Natural killer cell (primary cell): ENCODE measurements at places on chromosomes 12 and 14. TPM values are rescaled to one million over a fixed set of nuclear protein-coding genes. Genes with fewer than 3 reads are reported as not detected.

DNA sequence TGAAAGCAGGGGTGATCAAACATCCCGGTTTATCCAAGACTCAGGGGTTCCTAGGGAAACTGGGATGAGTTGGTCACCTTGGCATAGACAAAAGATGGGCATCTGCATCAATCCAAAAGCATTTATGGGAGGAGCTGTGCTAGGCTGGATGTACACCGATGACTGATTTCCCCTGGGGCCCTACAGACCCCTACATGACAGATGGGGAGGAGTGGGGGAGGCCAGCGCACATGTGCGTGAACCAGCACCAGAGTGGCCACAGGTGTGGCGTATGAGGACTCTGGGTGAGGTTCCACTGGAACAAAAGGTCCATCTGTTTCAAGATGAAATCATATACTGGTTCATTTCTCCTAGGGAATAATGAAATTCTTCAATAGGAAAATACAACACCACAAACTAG lies 210.4 kb downstream of the ITPR2 start:
- no peak overlapping the region for H3K27ac ChIP-seq
- DNase-seq: no peak
- H3K27me3 ChIP-seq: no peaks in the 10 kb centered on the region

- no peaks in the 10 kb centered on the region for H3K27me3 ChIP-seq
- no peaks in the 10 kb centered on the region for H3K36me3 ChIP-seq
- H3K4me1 ChIP-seq: no peaks in the 10 kb centered on the region
- DNase-seq: no peak
- H3K4me3 ChIP-seq: no peak overlapping the region
Observed at GRCh38 chr12:19643635-19644034, 204.3 kb downstream of the AEBP2 start.

DNA sequence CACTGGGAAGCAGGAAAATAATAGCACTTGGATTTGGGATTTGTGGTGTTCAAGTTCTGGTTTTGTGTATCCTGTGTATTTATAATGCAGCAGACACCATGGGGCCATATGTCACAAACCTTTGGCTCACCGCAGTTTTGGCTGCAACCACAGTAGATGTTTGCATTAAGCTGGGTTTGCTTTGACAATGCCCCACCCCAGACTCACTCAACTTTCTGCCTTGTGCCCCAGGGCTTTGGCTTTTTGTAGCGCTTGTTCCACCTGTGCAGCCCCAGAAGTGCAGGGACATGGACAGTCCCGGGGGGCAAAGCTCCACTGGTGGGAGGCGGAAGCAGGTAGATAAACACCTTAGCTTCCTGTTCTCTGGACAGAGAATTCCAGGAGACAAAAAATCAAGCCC lies 446.9 kb downstream of the MED13L start:
- H3K4me3 ChIP-seq: no peak overlapping the region
- H3K36me3 ChIP-seq: no peaks in the 10 kb centered on the region
- H3K27ac ChIP-seq: no peak overlapping the region
- no peaks in the 10 kb centered on the region for H3K4me1 ChIP-seq
- H3K27me3 ChIP-seq: no peaks in the 10 kb centered on the region

- H3K4me1 ChIP-seq: no peaks in the 10 kb centered on the region
- no peak for DNase-seq
Observed at GRCh38 chr12:7571257-7571656, 67.7 kb upstream of the CD163 start.

- peaks cover 59% of the 10 kb centered on the region for H3K4me1 ChIP-seq
- H3K27me3 ChIP-seq: no peaks in the 10 kb centered on the region
- DNase-seq: peak; percentile 67
- H3K36me3 ChIP-seq: no peaks in the 10 kb centered on the region
Observed at GRCh38 chr12:105330931-105331804, 677 bp downstream of the C12orf75 start.

DNA sequence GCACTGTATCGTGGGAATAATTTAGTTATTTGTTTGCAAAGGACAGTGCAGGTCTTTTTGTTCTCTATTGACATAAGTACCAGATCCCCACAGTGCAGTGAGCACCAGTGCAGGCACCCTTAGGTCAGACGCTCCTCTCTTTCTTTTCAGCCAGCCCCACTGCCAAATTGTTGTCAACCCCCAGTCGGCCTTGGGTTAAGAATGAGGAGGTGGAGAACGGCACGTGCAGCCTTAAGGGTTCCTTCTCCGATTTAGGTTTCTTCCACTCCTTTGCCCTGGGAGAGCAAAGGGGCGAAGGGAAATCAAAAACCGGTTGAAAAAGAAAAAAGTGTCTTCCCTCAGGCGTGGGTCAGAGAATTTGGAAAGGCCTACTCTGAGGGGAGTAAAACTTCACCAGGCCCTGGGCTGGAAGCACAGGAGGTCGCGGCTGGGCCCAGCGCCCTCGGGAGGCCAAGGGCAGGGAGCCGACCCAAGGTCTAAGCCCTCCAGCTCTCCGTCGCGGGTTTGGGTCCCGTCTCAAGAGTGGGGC lies 4.3 kb downstream of the PAX9 start:
- H3K27me3 ChIP-seq: peaks cover 58% of the 10 kb centered on the region
- no peak overlapping the region for H3K4me3 ChIP-seq
- peaks cover 24% of the 10 kb centered on the region for H3K4me1 ChIP-seq
- no peak for DNase-seq

DNA sequence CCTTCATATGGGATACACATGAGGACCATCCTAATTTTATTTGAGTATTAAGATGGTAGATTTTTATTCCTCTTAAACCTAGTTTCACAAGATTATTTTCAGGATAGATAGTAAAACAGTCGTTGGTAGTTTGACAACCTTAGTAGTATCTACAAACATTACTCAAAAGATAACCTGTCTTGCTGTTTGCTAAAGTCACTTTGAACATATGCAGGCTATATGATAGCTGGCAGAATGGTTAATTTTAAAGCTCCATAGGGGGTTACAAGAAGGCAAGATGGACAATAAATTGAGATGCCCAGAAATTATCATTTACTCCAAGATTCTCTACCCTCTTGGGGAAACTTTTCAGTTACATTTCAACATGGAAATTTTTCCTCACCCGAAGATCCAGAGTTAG lies 525.7 kb downstream of the SOX5 start:
- no peaks in the 10 kb centered on the region for H3K27me3 ChIP-seq
- no peaks in the 10 kb centered on the region for H3K4me1 ChIP-seq
- no peak overlapping the region for H3K4me3 ChIP-seq
- no peaks in the 10 kb centered on the region for H3K36me3 ChIP-seq

GRCh38 chr12:124185971-124186686 lies 108.8 kb upstream of the RFLNA start:
- H3K4me3 ChIP-seq: no peak overlapping the region
- H3K27ac ChIP-seq: no peak overlapping the region
- H3K36me3 ChIP-seq: no peaks in the 10 kb centered on the region

DNA sequence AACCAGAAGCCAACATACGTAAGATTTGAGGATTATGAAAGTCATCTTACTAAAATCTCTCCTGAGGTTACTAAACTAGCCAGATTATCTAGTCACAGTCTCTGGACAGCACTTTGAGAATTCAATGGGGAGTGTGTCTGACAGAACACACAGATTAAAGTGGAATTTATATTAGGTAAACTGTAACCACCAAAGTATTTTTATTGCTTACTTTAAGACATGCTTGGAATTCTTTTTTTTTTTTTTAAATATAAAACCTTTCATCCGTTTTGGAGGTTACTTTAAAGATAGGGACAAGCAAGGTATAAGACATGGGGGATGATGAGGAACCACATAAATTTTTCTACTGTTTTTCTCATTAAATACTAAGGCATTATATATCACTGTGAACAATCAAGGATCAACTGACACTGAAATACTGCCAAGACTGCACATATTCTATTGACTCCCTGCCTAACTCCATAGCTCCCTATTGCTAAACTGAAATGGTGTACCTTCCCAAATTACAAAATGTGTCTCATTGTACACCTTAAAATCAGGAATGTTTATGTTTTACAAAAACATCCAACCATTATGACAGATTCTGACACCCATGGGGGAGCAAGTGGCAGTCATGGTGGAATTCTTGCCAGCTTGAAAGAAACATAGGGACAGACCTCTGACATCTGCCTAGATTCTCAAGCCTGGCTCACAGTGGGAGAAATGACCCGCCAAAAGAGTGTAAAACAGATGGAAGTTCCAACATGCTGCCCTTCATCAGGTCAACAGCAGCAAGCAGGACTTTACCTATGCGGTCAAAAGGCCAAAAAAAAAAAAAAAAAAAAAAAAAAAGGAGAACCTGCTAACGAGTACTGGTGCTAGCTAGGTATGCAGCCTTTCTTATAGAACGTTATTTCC lies 239.3 kb downstream of the MED13L start:
- no peak overlapping the region for H3K27ac ChIP-seq
- no peaks in the 10 kb centered on the region for H3K4me1 ChIP-seq
- no peaks in the 10 kb centered on the region for H3K36me3 ChIP-seq
- H3K27me3 ChIP-seq: no peaks in the 10 kb centered on the region
- H3K4me3 ChIP-seq: no peak overlapping the region
- DNase-seq: no peak

DNA sequence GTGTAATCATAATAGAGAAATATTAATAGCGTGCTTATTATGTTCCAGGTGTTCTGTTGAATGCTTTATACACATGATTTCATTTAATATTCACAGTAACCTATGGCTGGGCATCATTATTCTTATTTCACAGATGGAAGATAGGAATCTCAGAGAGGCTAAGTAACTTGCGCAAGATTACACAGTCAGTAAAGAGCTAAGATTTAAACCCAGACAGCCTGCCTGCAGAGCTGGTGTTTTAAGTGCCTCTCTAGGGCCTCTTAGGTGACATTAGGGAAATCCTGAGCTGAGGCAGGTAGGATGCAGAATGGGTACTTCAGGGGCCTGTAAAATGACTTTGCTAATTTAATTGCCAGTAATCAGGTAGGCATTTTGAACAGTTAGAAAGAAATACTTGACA lies 18.5 kb upstream of the BHLHE41 start:
- no peaks in the 10 kb centered on the region for H3K4me1 ChIP-seq
- H3K4me3 ChIP-seq: no peak overlapping the region
- no peak for DNase-seq
- H3K27ac ChIP-seq: no peak overlapping the region
- no peaks in the 10 kb centered on the region for H3K27me3 ChIP-seq
- H3K36me3 ChIP-seq: no peaks in the 10 kb centered on the region

GRCh38 chr12:15230137-15230536 lies 8.9 kb upstream of the RERG start:
- no peak overlapping the region for H3K4me3 ChIP-seq
- no peaks in the 10 kb centered on the region for H3K36me3 ChIP-seq
- no peak overlapping the region for H3K27ac ChIP-seq
- peaks cover 2% of the 10 kb centered on the region for H3K27me3 ChIP-seq
- no peaks in the 10 kb centered on the region for H3K4me1 ChIP-seq

- no peaks in the 10 kb centered on the region for H3K36me3 ChIP-seq
- no peak overlapping the region for H3K4me3 ChIP-seq
- H3K27ac ChIP-seq: no peak overlapping the region
Observed at GRCh38 chr12:73769337-73769736, 768.3 kb upstream of the ATXN7L3B start.

DNA sequence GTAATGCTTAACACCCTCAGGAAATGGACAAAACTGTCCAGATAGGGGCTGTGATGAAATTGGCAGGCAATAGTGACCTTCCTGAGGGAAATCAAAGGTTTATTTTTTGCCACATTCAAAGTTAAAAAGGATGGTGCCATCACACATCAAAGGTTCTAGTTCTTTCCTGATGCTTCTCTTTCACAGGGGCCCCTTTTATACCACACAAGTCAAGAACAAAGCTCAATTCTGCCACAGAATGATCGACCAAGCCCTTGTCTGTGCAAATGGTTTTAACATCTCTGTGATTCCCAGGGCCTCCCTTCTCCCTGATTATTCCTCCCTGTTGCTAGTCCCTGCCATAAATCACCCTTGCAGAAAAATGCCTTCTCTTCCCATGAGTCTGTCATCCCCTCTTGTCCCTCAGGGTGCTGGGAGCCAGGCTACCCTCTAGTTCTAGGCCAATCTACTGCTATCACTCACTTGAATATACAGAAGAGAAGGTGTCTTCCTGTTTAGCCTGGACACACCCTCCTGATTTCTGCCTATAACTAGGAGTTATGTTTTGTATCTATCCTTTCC lies 22.7 kb downstream of the SMCO2 start:
- no peaks in the 10 kb centered on the region for H3K36me3 ChIP-seq
- H3K27me3 ChIP-seq: no peaks in the 10 kb centered on the region
- H3K4me3 ChIP-seq: no peak overlapping the region
- no peak for DNase-seq

DNA sequence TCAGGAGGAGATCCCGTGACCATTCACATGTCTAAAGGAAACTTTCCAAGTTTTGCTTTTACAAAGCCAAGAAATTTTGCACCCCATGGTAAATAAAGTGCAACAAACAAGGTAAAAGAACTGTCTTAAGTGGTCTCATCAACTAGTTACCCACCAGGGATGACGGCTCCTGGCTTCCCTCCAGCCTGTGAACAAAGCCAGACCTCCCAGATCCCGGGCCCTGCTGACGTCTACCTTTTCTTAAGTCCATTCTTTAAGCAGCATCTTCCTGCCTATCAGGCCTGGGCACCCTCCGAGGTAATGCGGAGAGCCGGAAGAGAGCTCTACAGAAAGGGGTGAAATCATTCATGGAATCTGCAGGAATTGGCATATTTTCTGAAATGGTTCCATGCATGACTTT lies 58.0 kb upstream of the DAAM1 start:
- no peak overlapping the region for H3K27ac ChIP-seq
- H3K27me3 ChIP-seq: no peaks in the 10 kb centered on the region
- no peaks in the 10 kb centered on the region for H3K36me3 ChIP-seq
- no peak overlapping the region for H3K4me3 ChIP-seq
- no peaks in the 10 kb centered on the region for H3K4me1 ChIP-seq

- DNase-seq: no peak
- peaks cover 34% of the 10 kb centered on the region for H3K36me3 ChIP-seq
- no peaks in the 10 kb centered on the region for H3K27me3 ChIP-seq
- H3K27ac ChIP-seq: no peak overlapping the region
- no peak overlapping the region for H3K4me3 ChIP-seq
Observed at GRCh38 chr12:56271031-56271430, 4.3 kb downstream of the COQ10A start.

- no peaks in the 10 kb centered on the region for H3K36me3 ChIP-seq
- H3K27me3 ChIP-seq: no peaks in the 10 kb centered on the region
- no peaks in the 10 kb centered on the region for H3K4me1 ChIP-seq
- DNase-seq: no peak
- H3K4me3 ChIP-seq: no peak overlapping the region
Observed at GRCh38 chr12:32166510-32166909, 59.9 kb downstream of the BICD1 start.

- H3K36me3 ChIP-seq: no peaks in the 10 kb centered on the region
- no peak for DNase-seq
- peaks cover 25% of the 10 kb centered on the region for H3K27me3 ChIP-seq
- no peaks in the 10 kb centered on the region for H3K4me1 ChIP-seq
- H3K27ac ChIP-seq: no peak overlapping the region
- no peak overlapping the region for H3K4me3 ChIP-seq
Observed at GRCh38 chr12:114698566-114699163, 14.7 kb upstream of the TBX3 start.

GRCh38 chr12:47317175-47317915 lies 237.6 kb upstream of the AMIGO2 start:
- no peak for DNase-seq
- H3K27me3 ChIP-seq: no peaks in the 10 kb centered on the region
- peaks cover 18% of the 10 kb centered on the region for H3K4me1 ChIP-seq
- peak overlapping the region; percentile 42 for H3K4me3 ChIP-seq

Gene ADAMTS20
- total RNA-seq: not detected

Gene COA8
- 32.0 TPM for total RNA-seq

Gene FAM222A
- total RNA-seq: 4.0 TPM

Gene GNB3
- not detected for total RNA-seq

Gene KLHDC1
- 6.3 TPM for total RNA-seq

Gene ALKBH2
- total RNA-seq: 12.6 TPM

Gene HNRNPC
- total RNA-seq: 501 TPM

Gene SMIM41
- total RNA-seq: not detected

Gene NPFF
- total RNA-seq: not detected

Gene NFYB
- 13.6 TPM for total RNA-seq
